Amniotic epithelial cell (primary cell): ENCODE measurements at places on chromosomes 1 and 21.

GRCh38 chr1:232728507-232729263, 76.5 kb upstream of the MAP10 start:
- DNase-seq: no peak

DNA sequence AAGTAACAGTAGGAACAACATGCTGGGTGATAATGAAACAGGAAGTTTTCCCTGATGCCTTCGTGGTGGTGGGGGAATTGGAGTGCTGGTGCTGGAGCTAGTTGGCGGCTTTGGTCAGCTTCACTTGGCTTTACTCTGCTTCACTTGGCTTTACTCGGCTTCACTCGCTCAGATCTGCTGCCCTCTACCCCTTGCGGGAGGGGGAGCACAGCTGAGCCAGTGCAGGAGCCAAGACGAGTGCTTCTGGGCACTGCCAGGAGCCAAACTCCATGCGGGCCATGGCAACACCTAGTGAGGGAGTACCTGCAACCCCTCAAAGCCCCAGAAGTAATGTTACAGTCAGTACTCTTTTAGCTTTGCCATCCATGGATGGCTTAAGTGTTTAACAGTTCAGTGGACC, 10.6 kb upstream of the PRKACB start:
- DNase-seq: no peak

GRCh38 chr1:226737819-226738420, 1.2 kb downstream of the ITPKB start:
- peak; percentile 17 for DNase-seq

GRCh38 chr1:229209816-229210215, 61.1 kb upstream of the RAB4A start:
- DNase-seq: peak; percentile 100

DNA sequence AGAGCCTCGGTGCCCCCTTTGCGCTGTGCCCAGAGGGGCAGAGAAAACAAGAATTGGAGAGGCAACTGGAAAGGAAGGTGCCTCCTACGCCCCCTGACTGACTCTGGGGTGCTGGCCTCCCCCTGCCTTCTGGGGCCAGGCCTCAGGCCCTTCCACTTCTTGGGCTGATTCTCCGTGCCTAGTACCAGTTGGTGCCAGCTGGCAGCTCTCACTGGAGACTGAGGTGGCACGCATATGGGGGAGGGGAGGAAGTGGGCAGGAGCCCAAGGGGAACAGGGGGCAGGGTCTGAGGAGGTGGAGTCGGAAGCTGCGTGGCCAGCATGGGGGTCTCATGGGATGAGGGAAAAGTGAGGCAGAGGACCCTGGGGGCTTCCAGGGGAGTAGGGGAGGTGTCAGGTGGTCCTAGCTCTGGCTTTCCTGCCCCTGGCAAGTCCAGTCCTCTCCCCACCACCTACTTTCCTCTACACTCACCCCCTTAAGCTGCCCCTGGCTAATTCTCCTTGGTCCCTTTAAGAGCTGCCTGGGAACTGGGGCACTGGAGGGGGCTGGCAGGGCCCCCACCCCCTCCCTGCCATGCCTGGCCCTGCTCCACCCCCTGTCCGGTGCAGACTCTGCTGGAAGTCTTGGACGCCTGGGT, 6.5 kb upstream of the SEMA4A start:
- DNase-seq: peak; percentile 48

GRCh38 chr1:19009882-19010321, 53.4 kb upstream of the IFFO2 start:
- DNase-seq: peak; percentile 65

DNA sequence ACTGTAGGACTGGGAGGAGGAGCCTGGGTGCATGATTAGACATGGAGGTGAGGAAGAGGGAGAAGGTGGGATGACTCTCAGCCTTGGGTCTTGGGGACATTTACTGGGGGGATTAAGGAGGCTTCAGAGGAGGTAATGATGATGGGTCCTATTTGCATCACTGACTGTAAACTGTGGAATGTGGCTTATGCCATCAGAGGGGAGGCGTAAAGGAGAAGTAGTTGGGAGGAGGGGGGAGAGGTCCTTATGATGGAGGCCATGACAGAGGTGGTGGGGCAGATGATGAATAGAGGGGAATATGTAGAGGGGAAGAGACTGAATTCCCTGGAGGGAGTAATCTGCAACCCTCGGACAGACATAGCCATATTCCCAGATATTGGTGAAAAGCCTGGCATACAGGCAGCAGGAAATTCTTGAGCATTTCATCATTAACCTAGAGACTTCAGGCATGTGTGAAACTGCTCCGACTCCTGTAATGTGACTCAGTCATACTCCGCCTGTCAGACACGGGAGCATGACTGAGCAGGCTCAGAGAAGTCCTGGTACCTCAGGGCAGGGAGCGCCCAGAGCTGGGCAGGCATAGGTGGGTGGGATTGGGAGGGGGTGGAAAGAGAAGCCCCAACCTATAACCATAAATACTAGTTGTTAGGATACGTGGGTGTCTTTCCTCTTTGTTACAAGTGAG, 8.0 kb upstream of the LCE5A start:
- no peak for DNase-seq

GRCh38 chr1:41444246-41444645, 40.2 kb downstream of the EDN2 start:
- DNase-seq: no peak

DNA sequence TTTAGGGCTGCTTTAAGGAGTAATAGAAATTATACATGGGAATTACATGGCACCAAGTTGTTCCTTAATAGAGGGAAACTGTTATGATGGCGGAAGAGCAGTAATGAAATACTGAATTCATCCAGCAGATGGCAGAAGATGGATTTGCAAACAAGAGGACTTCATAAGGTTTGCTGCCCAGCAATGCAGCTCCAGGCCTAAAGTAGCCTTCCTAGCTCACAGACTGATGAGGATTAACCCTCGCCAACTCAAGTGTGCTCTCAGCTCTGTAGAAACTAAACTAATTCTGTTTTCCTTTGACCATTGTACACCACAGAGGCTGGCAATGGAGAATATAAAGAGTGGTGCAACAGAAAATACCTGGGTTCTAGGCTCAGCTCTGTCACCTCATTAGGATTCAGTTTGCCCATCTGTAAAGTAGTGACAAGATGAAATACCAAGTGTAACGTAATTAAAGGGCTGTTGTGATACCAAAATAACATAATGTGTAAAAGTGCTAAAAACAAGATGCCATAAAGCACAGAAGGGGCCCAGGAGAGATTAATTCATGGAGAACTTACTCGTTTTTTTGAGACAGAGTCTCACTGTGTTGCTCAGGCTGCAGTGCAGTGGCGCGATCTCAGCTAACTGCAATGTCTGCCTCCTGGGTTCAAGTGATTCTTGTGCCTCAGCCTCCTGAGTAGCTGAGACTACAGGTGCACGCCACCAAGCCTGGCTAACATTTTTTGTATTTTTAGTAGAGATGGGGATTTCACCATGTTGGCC, 102.4 kb upstream of the SERBP1 start:
- peak; percentile 86 for DNase-seq

GRCh38 chr21:34519016-34519415, 7.0 kb upstream of the KCNE1 start:
- DNase-seq: no peak

GRCh38 chr1:189275796-189276195, 1201.9 kb downstream of the BRINP3 start:
- DNase-seq: peak; percentile 38

DNA sequence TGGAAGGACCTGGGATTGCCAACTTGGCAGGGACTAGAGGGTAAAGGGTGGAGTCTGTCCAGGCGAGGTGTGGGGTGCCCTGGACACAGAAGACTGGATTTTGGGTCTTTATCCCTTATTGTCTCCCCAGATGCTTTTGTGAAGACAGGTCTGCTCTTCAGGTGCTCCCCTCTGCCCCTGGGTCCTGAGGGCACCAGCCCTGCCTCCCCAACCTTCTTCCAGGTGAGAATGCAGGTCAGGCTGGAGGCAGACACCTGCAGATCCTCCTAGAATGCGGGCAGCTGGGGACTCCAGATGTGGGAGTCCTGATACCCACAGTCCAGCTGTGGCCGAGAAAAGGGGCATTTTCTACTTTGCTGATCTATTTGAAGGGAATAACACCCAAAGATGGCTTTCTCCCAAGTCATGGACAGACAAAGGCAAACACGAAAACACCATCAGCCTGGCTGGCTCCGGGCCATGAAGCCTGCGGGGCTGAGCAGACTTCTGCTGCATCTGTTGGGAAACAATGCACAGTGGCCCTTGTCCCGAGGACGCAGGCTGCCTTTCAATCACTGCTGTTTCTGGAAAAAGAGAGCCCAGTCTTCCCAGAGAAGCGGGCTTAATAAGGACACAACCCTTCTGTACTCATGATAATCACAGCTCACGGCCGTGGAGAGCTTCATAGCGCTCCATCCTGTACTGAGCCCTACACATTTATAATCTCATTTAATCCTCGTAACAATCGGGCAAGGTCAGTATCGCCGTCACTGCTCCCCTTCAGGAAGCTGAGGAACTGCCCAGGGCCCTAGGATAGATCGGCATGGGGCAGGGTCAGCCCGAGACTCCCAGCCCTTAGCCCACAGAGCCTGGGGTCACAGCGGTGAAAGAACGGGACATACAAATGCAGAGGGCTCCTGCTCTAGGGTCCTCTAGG, 62.0 kb upstream of the ABCG1 start:
- no peak for DNase-seq

GRCh38 chr1:55522353-55522903, 307.3 kb upstream of the USP24 start:
- no peak for DNase-seq

GRCh38 chr1:22611530-22611947, 24.9 kb upstream of the C1QA start:
- peak; percentile 63 for DNase-seq

GRCh38 chr1:33561576-33561975, 89.1 kb downstream of the ZSCAN20 start:
- DNase-seq: no peak

- DNase-seq: peak; percentile 90
Measured at GRCh38 chr1:58823481-58824010, 39.7 kb upstream of the JUN start.

- DNase-seq: no peak
Measured at GRCh38 chr21:45407629-45408247, 2.8 kb downstream of the COL18A1 start.

GRCh38 chr1:153728305-153729066, 636 bp downstream of the INTS3 start:
- DNase-seq: peak; percentile 47

- DNase-seq: no peak
Measured at GRCh38 chr1:230788561-230789275, 41.5 kb downstream of the CAPN9 start.

- DNase-seq: peak; percentile 2
Measured at GRCh38 chr1:18805925-18806849, 53.3 kb downstream of the TAS1R2 start.

- DNase-seq: no peak
Measured at GRCh38 chr1:30363031-30363430, 360.4 kb downstream of the MATN1 start.

DNA sequence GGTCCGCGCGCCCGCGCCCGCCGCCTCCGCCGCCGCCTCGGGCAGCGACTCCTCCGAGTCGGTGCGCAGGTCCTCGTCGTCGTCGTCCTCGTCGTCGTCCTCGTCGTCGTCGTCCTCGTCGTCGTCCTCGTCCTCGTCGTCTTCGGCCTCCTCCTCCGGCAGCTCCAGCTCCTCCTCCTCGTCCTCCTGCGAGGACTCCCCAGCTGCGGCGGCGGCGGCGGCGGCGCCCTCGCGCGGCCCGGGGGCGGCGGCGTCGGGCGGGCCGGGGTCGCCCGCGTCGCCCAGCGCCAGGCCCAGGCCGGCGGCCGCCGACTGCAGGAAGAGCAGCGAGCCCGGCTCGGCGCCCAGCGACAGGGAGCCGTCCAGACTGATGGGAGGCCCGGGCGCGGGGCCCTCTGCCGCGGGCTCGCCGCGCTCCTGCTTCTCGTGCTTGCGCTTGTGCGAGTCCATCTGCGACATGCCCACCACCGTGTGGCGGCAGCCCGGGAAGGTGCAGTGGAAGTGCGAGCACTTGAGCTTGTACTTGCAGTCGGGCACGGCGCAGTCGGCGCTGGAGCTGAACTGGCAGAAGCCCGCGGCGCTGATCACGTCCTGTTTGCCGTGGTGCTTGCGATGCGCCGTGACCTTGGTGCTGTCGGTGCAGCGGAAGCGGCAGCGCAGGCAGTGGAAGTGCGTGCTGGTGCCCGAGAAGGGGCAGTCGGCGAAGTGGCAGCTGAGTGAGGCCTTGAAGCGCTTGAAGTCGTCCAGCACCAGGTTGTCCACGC, 157.3 kb downstream of the CASZ1 start:
- peak; percentile 4 for DNase-seq

GRCh38 chr1:11078631-11079030, 18.8 kb upstream of the SRM start:
- DNase-seq: peak; percentile 88

GRCh38 chr1:164256456-164256855, 302.5 kb upstream of the PBX1 start:
- no peak for DNase-seq

DNA sequence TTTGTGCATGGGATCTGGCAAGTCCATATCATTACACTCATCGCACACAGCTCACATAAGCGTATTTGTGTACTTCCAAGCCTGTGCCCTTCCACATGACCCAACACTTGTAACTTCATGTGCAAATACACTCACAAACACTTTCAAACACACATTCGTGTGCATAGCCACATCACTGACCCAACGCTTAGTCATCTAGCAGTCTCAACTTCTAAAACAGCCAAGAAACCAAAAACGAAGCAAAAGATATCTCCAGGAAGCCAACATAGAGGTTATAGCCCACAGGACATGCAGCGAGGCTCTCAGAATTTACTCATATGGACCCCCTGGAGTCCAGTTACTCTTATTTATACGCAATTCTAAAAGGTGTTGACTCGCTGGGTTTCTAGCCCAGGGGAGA, 10.9 kb upstream of the GOLT1A start:
- no peak for DNase-seq

- DNase-seq: no peak
Measured at GRCh38 chr21:32705139-32705538, 22.7 kb downstream of the SYNJ1 start.

GRCh38 chr1:63363014-63363413, 4.4 kb upstream of the ALG6 start:
- no peak for DNase-seq

DNA sequence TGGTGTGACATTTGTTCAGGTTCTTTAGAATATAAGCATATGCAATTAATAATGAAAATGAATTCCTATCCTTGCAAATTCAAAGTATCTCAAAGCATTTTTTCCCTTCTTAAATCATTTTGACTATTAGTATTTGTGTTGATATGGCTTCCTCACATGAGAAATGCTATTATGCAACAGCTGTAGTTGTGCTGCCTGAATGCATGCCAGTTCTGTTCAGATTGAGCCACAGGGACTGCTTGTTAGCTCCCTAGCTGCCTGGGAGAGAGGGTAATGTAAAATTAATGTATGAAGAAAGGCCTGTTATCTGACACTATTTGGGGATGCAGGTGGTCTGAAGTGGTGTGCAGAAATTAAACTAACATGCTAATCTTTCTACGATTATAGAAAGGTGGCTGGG, 45.5 kb downstream of the CACHD1 start:
- DNase-seq: peak; percentile 85

- DNase-seq: peak; percentile 70
Measured at GRCh38 chr1:36352910-36353878, 29.7 kb upstream of the EVA1B start.
